ENCODE measurements at places on chromosomes 4 and X.

DNA sequence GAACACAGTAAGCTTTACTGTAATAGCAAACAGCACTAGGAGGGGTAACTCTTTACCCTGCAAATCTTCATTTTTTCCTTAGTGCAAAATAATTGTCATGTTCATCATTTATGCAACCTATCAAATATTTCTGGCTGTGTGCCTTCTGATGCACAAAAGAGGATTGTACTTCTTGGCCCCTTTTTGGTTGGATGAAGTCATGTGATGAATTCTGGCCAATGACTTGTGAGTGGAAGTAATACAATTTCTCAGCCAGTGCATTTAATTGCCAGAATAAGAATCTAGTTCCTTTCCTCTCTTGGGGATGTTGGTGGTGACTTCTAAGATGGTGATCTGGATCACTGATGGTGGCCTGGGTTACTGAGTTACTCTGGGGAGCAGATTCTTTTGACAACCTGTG, 37.0 kb upstream of the GATB start:
- DNase-seq: no peak

- no peak for DNase-seq
These were observed 84.1 kb upstream of the GK2 start for GRCh38 chr4:79492148-79492547.

DNA sequence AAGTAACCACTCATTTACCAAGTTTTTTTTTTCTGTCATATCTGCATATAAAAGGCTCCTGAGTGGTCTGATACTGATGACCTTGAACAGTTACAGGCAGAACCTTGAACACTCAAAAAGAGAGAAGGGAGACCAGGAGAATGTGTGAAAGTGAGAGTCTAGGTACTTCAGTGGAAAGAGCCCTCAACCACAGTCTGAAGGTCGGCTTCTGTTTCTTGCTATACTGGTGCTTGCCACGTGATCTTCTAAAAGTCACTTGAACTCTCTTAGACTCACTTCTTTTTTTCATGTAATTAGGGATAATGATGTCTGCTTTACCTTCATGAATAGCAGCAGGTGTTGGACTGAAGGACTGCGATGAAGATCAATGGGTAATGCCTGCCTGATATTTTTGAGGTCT, 22.8 kb downstream of the GABRB1 start:
- no peak for DNase-seq

GRCh38 chr4:8167815-8168214, 9.2 kb upstream of the ABLIM2 start:
- DNase-seq: no peak

- DNase-seq: no peak
These were observed 293.6 kb upstream of the FAT4 start for GRCh38 chr4:125021189-125021588.

Data from adipocyte (in vitro differentiated cells).